ENCODE measurements at places on chromosomes 2 and 18. TPM values are rescaled to one million over a fixed set of nuclear protein-coding genes. Genes with fewer than 3 reads are reported as not detected.

Gene DPP4
- total RNA-seq: 101 TPM

Gene CXXC1
- 155 TPM for total RNA-seq

Gene REG3G
- total RNA-seq: not detected

Gene SPHKAP
- total RNA-seq: not detected

Gene CD8B2
- 8.6 TPM for total RNA-seq

Gene C2orf78
- total RNA-seq: not detected

Measured in activated naive CD8-positive, alpha-beta T cell treated with anti-CD3 and anti-CD28 coated beads, Interleukin-2, amount 10 ng/mL, durations not matched to agents 7 days and 5 days (primary cell).